ENCODE measurements at places on chromosomes 1 and 21. TPM values are rescaled to one million over a fixed set of nuclear protein-coding genes. Genes with fewer than 3 reads are reported as not detected.

The LAMC2 gene
- polyA plus RNA-seq, result not detected

The OPTC gene
- polyA plus RNA-seq, result not detected

The ERG gene
- polyA plus RNA-seq, result not detected

The MTARC2 gene
- polyA plus RNA-seq, result 2.3 TPM

The HAPLN2 gene
- polyA plus RNA-seq, result not detected

The ACTL8 gene
- not detected for polyA plus RNA-seq

The OLIG2 gene
- not detected for polyA plus RNA-seq

The CD2 gene
- polyA plus RNA-seq, result 325 TPM

The SPATA1 gene
- 0.21 TPM for polyA plus RNA-seq

The MCM3AP gene
- polyA plus RNA-seq, result 28.5 TPM

The IL20 gene
- not detected for polyA plus RNA-seq

The SLAMF6 gene
- 125 TPM for polyA plus RNA-seq

The LDLRAD1 gene
- not detected for polyA plus RNA-seq

The FBXO2 gene
- 14.4 TPM for polyA plus RNA-seq

The S100A7A gene
- not detected for polyA plus RNA-seq

The HSD11B1 gene
- polyA plus RNA-seq, result not detected

The HSPA13 gene
- polyA plus RNA-seq, result 14.1 TPM

The TSPAN1 gene
- not detected for polyA plus RNA-seq

The OR6K3 gene
- polyA plus RNA-seq, result not detected

The GNG4 gene
- not detected for polyA plus RNA-seq

The ATP6V1G3 gene
- not detected for polyA plus RNA-seq

The GPR37L1 gene
- polyA plus RNA-seq, result 0.10 TPM

The LCE1B gene
- not detected for polyA plus RNA-seq

The GNPAT gene
- polyA plus RNA-seq, result 24.4 TPM

The LRRC53 gene
- not detected for polyA plus RNA-seq

The L1TD1 gene
- not detected for polyA plus RNA-seq
